ENCODE measurements at places on chromosomes 11 and 22.

- DNase-seq: no peak
Observed at GRCh38 chr22:17655289-17655688, 16.7 kb downstream of the BCL2L13 start.

DNA sequence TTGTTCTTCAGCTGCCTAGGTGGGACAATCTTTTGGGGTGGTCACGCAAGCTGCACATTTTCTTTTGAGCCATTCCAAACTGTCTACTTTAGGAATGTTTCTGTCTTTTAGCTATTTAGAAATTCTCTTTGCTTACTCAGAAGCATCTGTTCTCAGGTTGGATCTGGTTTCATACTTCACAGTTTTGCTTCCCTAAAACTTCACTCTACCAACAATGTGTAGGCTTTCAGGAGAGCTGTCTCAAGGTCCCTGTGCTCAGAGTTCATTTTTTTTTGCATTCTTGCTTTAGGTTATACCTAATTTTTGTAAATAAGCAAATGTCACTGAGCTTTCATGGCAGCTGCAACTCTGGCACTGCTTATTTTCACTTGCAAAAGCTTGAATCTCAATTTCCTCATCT is 36.7 kb downstream of the CCDC90B start:
- no peak for DNase-seq

- DNase-seq: no peak
Observed at GRCh38 chr11:11420191-11420898, 67.3 kb upstream of the CSNK2A3 start.

DNA sequence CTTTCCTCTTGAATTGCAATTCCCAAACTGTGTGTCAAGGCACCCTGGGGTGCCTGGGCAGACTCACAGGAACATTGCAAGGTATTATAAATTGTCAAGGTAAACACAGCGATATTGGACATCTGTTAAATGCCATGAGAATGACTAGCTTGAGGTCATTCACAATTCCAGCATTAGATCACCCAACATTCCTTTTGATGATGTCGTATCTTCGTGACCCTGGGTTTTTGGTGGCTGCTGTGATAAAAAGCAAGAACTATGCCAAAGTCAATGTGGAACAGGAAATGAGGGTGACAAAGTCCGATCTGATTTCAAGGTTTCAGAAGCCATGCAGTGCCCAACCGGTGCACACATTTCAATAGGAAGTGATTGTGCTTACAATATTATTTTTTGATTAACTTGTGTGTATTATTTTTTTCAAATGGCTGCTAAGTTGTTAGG is 458.4 kb downstream of the MIAT start:
- peak; percentile 70 for DNase-seq

DNA sequence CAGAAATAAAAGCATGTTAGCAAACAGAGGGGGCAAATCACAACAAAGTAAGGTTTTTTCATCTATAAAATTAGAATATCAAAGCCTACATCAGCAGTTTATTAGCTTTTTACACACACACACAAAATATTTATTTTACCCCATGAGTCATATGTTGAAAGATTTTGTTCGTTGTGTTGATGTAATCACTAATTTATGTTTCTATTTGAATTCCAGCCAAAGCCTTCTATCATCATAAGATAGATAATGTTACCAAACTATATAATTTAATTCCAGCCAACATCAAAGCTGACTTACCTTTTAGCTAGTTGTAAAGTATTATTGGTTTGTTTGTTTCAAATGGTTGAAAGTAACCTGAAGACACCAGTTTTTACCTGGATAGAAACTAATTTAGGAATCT is 458.0 kb upstream of the ARHGAP42 start:
- no peak for DNase-seq

DNA sequence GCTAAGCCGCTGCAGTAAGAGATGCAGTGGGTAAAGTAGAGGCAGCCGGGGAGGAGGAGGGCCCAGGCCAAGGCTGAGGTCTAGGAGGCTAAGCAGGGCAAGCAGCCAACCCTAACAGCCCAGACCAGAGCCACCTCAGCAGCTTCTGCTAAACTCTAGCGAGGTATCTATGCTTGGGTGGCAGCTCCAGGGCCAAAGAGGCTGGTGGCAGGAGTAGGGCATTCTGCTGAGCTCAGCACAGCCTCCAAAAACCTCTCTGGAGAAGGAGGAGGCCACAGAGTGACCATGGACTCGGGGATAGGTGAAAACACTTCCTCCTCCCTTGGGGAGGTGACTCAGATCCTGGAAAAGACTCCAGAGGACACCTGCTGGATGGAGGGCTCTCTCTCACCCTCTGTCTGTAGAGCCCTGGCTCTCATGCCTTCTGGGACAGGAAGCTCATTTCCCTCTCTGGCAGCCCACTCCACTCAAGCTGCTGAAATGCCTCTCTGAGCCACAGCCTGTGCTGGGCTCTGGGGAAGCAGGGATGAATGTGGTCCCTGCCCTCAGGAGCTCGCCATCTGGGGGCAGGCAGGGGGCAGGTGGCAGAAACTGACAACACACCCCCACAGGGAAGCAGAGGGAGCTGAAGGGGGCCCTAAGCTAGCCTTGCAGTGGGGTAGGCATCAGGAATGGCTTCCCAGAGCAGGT is 16.5 kb upstream of the TPBGL start:
- no peak for DNase-seq

DNA sequence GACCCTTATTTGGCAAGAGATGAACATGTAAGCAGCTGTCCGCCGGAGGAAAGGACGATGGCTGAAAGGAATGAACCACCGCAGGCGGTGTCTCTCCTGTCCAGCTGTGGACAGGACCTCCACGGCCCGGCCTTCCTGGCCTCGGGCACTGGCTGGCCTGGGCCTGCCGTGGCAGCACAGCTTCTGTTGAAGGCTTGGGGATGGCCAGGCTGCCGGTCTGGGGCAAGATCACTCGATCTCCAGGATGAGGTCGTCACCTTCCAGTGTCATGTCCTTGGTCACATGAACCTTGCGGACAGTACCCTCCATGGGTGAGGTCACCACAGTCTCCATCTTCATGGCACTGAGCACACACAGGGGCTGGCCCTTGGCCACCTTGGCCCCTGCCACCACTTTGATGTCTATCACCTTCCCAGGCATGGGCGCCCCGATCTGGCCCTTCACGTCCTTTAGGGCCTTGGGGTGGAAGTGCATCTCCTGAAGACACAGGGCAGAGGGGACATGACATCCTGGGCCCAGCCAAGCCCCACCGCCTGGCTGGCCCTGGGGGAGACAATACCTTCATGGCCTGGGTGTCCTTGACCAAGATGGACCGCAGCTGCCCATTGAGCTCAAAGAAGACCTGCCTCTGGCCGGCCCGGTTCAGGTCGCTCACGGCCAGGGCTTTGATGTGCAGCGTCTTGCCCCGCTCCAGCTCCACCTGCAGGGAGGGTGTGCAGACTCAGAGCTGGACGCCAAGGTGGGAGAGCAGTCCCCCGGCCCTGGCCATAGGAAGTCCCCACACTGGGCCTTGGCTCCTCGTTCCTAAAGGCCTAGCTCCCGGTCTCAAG is 5.6 kb downstream of the RCE1 start:
- DNase-seq: no peak

GRCh38 chr22:31083377-31083768 is 2.3 kb downstream of the SMTN start:
- peak; percentile 16 for DNase-seq

DNA sequence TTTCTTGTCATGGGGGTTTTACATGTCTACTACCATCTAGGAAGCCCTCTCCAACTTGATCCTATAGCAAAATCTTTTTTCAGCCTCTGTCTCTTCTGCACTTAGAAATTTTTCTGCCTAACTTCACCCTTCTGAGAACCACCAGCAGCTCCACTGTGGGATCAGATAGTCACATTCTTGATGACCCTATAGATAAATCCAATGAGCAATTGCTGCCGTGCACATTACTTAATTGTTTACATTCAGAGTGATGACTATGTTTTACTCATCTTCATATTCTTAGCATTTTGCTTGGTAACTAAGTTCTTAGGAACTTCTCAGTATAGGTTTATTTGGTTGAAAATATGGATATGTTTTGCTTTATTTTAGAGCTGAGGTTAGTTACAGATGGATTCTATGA is 12.4 kb upstream of the ETS1 start:
- DNase-seq: no peak

GRCh38 chr22:22507743-22508273 is 734 bp downstream of the ZNF280B start:
- no peak for DNase-seq

GRCh38 chr11:103586756-103587155 is 449.7 kb upstream of the DDI1 start:
- no peak for DNase-seq

DNA sequence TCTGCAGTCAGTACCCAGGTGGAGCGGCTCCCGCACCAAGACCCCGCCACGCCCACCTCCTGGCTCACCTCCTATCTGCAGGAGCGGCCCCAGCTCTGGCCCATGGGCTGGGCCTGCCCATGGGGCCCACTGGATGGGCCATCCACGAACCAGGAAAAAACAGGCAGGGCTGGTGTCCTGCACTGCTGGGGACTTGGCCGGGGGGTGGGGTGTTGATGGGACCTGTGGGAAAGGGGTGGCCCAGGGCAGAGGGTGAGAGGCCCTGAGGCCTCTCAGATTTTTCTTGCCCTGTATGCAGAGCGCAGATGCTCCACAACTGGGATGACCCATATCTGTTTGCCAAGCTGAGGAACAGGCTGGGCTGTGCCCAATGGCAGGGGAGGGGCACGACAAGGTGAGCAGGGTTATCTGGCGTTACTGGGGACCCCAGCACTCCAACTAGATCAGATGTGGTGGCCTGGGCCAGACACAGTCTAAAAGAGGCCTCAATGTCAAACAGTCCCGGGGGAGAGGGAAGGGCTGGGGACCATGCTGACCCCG is 2.7 kb upstream of the PIM3 start:
- DNase-seq: no peak

GRCh38 chr11:75435571-75435925 is 2.5 kb upstream of the KLHL35 start:
- no peak for DNase-seq

DNA sequence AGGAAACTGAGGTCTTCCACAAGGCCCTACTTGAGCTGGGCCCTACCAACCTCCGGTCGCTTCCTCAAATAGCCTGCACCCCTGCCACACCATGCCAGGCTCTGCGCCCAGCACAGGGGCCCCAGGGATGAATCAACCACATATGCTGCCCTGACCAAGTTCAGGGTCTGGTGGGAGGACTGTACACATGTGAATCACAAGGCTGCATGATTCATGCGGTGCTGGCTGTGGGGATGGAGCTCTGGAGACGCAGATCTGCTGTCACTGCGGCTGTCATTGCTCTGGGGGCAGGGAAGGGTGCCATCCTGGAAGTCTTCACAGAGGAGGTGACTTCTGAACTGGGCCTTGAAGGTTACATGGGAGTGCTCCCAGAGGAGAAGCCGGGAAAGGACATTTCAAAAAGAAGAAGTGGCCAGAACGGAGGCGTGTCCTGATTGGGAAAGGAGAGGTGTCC is 21.5 kb downstream of the CYTH4 start:
- peak; percentile 98 for DNase-seq

DNA sequence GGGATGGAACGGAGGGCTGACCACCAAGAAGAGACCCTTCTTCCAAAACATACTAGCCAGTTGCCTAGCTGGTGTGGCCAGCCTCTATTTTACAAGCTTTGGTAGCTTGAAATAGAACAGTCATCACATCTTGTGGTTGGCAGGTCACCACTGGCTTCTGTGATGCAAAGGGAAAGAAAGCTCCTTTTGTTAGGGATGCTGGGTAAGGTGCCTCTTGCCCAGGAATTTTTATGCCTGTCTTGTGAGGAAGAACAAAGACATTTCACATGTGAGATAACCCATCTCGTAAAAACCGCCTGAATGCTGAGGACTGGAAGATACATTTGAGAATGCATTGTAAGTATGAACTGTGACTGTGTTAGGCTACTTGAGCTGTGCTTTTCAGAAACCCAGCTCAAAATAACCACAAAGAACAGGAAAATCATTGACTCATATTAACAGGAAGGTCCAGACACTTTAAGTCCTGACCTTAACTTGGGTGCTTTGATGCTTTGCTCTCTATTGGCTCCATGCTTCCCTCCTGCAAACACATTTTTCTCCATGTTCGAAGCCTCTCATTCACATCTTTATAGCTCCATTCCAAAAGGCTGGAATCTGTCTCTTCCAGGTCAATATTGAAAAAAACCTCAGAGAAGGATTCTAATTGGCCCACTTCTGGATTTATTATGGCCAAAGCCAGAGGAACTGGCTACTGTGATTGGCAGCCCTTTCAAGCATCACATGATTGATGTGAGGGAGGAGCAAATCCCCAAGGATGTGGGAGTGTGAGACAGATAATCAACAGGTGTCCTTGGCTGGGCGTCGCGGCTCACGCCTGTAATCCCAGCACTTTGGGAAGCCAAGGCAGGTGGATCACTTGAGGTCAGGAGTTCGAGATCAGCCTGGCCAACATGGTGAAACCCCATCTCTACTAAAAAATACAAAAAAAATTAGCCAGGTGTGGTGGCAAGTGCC is 53.9 kb downstream of the MICAL2 start:
- DNase-seq: no peak

GRCh38 chr11:129592191-129592590 is 216.5 kb downstream of the BARX2 start:
- DNase-seq: no peak

- no peak for DNase-seq
Observed at GRCh38 chr11:96303064-96303463, 39.9 kb downstream of the MAML2 start.

DNA sequence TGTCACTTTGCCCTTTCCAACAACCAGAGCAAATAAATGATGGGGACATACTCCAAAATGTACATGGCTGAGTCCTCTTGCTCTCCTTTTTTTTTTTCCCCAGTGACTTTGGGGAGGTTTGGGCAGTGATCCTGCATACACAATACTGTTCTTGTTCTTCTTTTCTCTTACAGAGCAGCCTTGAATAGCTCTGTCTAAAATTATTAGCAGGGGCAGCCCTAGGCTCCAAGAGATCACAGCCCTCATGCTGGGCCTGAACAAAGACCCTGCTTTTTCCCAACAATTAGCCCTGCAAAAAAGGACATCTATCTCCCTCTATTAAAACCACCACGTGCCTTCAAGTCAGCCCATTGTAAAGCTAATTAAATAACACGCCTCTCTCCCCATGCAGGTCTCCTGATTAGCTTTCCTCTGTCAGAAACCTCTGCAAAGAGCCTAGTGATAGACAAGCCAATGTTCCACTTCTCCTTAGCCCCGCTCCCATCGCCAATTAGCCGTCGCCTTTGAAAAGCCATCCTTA is 54.7 kb downstream of the ETS1 start:
- DNase-seq: no peak

DNA sequence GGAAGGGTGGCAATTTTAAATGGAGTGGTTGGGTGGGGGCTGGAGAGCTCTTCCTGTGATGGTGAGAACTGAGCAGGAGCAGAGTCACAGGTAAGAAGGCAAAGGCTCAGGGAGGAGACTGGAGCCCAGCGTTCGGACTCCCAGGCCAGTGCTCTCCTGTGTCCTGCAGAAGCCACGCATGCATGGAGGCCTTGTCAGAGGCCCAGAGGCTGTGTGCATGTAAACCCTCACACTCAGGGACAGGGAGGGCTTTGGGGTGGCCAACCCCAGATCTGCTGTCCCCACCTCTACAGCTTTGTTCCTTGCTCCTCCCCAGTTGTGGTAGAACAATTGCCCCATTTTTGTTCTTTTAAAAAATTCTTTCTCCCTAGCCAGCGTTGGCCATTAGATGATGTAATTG is 130.4 kb upstream of the PARVA start:
- DNase-seq: no peak

Measured in hepatic stellate cell (primary cell).